Ureter (tissue), 1 donor: ENCODE measurements at places on chromosomes 2 and 18. TPM values are rescaled to one million over a fixed set of nuclear protein-coding genes. Genes with fewer than 3 reads are reported as not detected.

SERPINB4 gene
- not detected for total RNA-seq

WNT6 gene
- 0.78 TPM for total RNA-seq

CYP26B1 gene
- 1.1 TPM for total RNA-seq

KCNIP3 gene
- 6.2 TPM for total RNA-seq

DHRS9 gene
- total RNA-seq = 1.1 TPM

ALPI gene
- not detected for total RNA-seq

IRS1 gene
- total RNA-seq = 40.0 TPM

PRLH gene
- total RNA-seq = not detected

DNA sequence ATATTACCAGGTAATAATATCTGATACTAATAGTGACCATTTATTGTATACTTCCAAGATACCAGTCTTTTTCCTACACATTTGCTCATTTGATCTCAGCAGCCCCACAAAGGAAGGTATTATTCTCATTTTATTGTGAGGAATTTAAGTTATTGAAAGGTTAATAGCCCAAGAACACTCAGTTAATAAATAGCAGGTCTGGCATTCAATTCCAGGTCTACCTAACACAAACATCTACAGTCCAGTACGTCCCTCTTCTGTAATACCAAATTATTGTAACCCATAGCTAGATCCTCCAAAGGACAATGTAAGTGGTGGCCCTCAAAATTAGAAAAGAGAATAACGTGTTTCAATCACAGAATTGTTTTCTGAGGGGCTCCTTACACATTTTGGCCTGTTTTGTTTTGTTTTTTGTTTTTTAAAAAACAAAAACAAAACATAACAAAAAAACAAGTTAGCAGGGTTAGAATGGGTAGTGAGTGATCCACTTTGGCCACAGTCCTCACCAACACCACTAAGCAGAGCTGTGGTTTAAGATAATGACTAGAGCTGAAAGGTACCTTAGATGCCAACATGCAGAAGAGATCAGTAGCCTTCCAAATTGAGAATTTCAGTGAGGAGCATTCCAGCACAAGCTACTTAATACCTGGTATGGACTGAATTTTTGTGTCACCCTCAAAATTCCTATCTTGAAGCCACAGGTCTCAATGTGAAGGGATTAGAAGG, 137.5 kb downstream of the DYM start:
- no peak for DNase-seq

DNA sequence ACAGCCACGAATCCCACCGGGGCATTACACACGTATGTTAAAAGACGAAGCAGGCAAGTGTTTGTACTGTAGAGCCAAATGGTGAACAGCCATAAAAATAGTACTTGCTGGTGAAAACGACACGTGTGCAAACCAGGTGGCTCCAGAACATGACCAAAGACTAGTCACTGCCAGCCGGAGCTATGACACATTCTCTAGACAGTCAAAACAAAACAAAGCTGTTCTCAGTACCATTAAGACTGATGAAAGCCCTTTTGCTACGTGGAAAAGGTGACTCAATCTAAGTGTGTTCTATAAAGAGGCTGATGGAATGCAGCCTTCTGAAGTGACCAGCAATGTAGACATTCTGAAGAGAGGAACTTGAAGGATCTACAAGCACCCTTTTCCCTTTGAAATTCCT, 367.7 kb upstream of the NETO1 start:
- no peak for DNase-seq

- no peak for DNase-seq
Observed at GRCh38 chr2:85353876-85354285, 447 bp downstream of the RETSAT start.

DNA sequence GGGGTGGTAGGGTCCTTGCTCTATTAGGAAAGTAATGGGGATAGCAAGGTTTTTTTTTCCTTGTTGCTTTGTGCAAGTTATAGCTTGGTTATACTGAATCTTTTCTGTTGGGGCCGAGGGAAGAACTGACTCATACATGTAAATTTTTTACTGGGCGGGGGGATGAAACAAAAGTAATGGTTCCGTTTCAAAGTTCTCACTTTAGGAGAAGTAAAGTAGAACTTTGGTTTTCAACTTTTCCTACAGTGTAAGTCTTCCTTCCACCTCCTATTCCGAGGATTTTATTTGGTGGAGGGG, 1.1 kb downstream of the AFTPH start:
- DNase-seq = no peak

GRCh38 chr2:240997856-240998705, at the start of gene SNED1:
Gene SNED1 (plus strand): TSS chr2:240998618. CDS start chr2:240998838, 220 bp downstream.
- DNase-seq = peak; percentile 83

DNA sequence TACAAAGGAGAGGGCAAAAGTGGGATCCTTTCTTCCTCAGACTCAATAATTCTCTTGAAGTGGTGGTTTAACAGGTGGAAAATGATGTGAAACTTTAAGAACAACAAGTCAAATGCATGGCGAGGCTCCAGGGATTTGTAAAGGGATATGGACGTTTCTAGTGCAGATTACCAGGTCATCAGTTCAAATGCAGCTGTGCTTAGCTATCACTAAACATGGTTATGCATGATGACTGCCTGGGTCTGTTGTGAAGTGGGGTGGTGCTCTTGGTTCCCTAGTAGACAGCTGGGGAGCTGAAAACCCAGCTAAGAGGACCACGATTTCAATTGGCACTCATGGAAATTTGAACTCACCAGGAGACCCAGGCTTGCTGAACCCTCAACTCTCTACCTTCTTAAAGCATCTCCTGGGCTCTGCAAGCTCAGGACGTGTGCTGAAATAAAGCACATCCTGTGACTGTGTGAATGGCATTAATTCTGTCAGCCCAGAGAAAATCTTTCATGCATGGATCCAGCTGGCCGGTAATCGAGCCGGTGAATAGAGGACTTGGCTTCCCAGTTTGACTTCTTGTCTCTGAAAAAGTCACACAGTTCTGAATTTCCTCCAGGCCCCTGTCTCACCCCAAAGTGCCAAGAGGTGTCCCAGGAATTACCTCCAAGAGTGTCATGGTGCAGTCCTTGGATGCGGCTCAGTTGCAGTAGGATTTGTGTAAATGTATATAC, 146.1 kb downstream of the MTX2 start:
- DNase-seq = no peak

DNA sequence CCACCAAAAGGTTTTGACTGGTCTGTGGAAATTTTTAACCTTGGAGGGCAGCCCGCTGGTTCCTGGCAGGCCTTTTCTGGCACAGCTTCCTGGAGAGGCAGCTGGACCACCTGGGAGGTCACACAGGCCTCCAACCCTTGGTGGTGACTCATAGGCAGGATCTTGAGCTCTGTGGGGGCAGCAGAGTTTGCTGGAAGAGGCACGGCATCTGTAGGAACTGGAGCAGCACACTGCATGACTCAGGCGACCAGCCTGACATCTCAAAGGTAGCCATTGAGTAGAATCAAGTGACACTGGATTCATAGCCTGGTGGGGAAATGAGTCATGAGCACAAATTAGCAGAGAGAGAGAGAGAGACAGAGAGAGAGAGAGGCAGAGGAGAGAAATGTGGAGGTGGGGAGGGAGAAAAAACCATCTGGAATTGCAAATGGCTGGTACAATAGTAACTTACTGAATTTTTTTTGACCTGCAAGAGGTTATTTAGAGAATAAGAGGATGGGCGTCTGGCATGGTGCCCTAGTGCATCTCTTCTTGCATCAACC, 57.4 kb downstream of the TRPM8 start:
- DNase-seq = peak; percentile 50

- DNase-seq = no peak
Observed at GRCh38 chr18:80183273-80184050, 63.9 kb downstream of the PARD6G start.

DNA sequence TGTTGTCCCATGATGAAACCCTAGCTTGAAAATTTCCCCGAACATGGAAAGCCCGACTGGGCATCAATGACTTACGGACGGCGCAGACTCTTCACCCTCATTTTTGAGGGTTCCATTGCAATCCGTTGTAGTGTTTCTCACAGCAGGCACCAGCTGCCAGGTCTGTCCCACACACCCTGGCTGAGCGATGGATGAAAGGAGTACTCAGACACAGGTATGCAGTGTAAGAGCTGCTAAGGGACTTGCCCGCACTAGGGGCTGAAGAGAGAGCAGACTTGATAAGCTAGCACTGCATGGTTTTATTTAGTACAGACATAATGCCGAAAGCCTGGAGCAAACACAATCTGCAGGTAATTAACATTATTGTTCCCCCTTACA, 15.8 kb downstream of the DYNAP start:
- DNase-seq = no peak

DNA sequence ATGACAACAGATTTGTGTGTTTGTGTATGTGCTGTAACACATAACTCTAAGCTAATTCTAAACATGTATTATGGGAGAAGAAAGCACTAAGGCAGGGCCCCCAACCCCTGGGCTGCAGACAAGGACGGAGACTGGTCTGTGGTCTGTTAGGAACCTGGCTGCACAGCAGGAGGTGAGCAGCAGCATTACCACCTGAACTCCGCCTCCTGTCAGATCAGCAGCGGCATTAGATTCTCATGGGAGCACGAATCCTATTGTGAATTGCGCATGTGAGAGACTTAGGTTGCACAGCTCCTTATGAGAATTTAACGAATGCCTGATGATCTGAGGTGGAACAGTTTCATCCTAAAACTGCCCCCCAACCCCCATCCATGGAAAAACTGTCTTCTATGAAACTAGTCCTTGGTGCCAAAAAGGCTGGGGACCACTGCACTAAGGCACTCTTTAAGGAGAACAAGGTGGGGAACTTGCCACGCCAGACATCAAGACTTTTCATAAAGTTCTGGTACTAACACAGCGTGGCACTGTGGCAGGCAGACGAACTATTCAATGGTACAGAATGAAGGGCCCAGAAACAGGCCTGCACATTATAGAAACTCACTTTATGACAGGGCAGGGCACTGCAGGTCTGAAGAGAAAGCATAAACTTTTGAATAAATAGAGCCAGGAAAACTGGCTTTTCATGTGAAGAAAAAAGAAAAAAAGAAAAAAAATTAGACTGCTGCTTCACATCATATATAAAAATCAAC, 14.0 kb downstream of the REEP1 start:
- DNase-seq = no peak

DNA sequence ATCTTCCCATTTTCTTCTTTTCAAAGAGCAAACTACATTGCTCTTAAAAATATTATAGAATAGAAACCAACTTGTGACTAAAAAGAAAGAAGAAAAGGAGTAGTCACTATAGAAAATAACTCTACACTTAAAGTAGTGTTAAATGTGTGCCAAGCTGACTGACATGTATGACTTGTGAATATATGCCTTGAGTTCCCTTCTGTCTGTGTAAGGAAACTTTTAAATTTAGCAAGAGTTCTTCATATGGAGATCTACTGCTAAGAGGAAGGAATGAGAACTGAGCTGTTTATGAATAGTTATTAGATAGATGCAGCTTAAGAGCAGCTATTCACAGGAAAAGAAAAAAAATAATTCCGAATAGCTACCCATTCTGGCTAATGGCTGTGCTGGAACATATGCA, 1221.7 kb upstream of the ZEB2 start:
- DNase-seq = no peak

- no peak for DNase-seq
Observed at GRCh38 chr2:158464426-158465281, 7.9 kb downstream of the PKP4 start.

DNA sequence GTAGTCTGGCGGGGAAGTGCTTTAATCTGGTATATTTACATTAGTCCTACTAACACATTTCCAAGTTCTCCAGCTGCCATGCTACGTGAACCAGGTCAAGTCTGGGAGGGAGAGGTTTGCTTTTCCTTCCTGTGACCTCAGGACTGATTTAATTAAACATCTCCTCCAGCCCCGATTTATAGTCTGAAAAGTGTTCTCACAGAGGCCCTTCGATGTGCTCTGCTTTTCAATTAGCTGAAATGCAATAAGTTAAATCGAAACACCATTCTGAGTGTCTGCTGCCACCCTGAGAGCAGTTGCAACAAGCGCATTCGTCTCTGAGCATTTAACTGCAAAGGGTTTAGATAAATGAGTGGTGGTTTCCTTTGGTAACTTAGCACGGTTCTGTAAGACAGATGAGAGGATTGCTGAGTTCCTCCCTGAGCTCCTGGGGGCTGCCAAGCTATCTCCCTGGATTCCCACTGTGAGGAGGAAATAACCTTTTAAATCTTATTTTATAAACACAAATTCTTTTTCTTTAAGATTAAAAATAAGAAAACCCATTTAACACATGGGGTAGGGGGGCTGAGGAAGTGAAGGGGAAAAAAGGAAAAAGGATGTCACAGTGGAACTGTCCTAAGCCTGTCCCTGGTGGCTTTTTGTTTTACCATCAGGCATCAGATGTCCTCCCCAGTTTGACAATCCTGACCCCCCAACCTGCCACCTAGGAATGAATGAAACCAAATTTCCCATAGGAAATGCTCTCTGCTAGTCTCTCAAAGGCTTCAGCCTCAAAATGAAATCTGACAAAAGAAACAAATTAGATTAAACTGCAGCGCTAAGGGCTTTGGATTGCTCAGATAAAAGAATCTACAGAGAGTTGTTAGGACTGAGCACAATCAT, 56.5 kb upstream of the CREB1 start:
- DNase-seq = peak; percentile 49

- no peak for DNase-seq
Observed at GRCh38 chr2:108906403-108907077, 82.5 kb downstream of the EDAR start.

- DNase-seq = no peak
Observed at GRCh38 chr2:383178-383577, 95.3 kb upstream of the ALKAL2 start.

DNA sequence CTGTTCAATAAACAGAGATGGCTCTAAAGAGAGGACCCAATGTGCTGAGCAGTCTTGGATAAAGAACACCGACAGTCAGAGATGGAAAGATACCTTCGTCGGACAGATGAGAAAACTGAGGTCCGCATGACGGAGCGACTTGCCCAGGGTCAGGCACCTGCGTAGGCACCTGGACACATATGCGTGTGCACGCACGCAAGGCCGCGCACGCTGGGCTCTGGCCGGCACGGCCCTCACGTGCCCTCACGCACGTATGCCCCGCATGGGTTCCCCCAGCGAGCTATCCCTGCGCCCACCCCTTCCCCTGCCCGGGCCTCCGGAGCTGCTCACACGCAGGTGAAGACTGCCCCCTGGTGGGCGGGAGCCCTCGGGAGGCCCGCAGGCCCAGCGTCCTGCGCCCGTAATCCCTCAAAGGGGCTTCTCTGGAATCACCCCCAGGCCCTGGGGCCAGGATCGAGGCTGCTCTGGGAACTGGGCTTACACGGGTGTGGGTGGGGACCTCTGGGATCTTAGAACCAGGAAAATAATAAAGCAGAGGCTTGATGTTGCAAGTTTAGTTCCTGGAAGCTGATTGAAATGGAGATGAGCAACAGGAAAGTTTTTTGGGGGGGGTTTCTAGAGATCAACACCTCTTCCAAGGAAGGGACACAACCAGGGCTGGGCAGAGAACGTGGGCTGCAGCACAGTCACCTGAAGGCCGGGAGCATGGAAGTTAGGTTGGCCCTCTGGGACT, 246.3 kb downstream of the TNS1 start:
- peak; percentile 77 for DNase-seq
